Vagina (tissue), 2 donors: ENCODE measurements at places on chromosomes 11 and 22.

DNA sequence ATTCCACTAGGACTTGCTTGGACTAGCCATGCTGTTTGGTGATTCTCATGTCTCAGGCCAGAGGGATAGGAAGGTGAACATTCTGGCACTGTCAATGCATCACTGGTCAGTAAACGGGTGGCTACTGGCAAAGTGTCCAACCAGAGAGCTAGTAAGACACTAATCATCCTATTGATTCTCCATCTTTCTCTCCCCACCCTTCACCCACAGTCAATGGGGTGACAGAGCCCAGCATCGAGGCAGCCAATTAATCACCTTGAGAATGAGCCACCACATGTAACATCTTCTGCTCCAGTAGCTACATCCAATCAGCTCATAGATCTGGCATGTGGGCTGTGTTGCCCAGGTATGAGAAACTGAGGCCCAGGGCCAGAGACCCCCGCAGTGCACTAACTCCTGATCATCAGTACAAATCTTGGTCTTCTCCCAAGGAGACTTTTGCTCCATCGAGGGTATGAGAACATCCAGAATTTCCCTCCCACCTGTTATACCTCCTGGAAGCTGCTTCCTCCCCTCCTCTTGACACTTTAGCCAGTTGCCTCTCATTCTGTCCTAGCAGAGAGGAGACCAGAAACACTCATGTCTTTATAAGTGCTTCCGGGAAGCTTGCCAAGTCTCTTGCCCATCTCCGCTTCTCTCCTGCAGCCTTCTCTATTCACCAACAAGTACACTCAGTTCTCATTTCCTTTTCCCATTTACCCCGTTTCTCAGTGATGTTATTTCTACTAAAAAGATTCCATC lies 17.0 kb downstream of the HTR3A start:
- no peak for DNase-seq

DNA sequence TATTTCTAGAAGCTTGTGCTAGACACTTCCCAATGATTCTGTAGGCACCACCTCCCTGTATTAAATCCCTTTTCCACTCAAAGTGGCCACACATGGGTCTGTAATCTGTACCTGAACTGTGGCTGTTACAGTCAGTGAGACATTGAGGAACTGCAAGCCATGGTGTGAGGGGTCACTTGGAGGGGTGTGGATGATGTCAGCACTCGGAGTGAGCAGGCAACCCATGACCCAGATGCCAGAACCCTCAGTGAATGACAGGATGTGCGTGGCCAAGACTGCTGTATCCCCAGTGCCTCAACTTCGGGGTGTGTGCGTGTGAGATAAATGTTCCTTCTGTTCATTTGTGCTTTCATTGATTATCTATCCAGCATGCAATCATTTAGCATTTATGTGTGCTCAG lies 14.7 kb upstream of the SHANK3 start:
- no peak for DNase-seq

- peak; percentile 83 for DNase-seq
Measured at GRCh38 chr11:2265854-2266585, 4.4 kb downstream of the ASCL2 start.

DNA sequence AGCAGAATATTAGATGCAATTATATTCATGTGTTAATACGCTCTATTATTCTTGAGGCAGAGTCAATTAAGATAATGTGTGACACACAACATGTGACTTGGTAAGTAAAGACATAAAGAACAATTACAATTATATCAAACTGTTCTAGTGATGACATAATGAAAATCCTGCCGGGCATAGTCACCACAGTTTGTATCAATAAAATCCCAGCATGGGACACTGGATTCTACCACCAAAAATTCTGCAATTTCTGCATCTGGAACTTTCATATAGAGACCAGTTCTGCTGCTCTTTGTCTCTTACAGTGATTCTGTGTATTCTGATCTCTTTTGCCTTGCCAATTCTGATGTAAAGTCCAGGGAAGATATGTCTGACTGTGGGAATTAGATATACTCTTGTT lies 495.6 kb upstream of the LRRC4C start:
- DNase-seq = no peak

GRCh38 chr11:130151196-130151595 lies 8.4 kb upstream of the ST14 start:
- DNase-seq = no peak

DNA sequence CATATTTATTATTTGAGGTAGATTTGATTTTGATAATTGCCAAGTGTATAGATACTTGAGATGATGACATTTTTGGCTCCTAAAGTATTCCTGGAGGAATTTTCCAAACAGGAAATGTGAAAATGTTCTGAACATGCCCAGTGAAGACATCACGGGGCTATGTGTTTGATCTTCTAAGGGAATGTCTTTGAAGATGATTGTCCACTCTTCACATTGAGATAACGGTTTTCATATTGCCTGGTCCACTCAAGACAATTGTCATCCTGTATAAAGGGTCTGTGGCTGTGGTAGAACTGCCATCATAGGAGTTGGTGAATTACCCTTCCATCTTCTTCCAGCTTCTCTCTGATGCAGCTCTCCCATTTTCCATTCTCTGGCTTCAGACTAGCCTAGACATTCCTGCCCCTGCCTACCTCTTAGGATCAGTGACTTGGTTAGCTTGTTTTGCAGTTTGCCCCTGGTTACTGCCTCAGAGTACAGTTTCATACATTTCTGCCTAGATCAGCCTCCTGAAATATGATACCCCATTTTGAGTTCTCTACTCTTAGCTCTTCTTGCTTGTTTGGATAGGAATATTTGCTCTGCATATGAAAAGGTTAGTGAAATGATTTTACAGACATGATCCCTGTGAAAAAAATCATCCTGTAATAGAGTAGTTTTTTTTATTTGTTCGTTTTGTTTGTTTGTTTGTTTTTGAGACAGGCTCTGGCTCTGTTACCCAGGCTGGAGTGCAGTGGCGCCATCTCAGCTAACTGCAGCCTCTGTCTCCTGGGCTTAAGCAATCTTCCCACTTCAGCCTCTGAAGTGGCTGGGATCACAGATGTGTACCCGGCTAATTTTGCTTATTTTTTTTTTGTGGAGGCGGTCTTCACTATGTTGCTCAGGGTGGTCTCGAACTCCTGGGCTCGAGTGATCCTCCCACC lies 111.4 kb upstream of the SORL1-AS1 start:
- no peak for DNase-seq

GRCh38 chr11:71117311-71117710 lies 135.1 kb downstream of the SHANK2 start:
- no peak for DNase-seq

DNA sequence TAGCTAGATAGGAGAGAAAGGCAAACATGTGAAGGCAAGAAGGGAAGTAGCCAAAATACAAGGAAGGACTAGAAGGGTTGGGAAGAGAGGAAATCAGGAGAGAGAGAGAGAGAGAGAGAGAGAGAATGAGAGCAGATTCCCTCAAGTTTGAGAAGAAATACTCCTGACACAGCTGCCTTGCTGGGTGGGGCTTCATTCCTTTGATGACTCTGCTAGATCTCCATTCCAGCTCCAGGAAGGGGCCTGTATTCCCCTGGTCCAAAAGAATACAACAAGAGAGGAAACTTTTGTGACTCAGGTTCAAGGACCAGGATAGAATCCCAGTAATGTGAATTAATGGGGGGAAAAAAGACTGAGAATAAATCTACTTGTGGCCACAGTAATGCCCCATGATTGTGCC lies 62.9 kb upstream of the SPON1 start:
- no peak for DNase-seq

GRCh38 chr11:8756201-8756600 lies 73.6 kb downstream of the RPL27A start:
- no peak for DNase-seq

- DNase-seq = no peak
Measured at GRCh38 chr11:125902277-125902926, 604 bp downstream of the PUS3 start.

- DNase-seq = no peak
Measured at GRCh38 chr11:123351375-123351774, 78.7 kb upstream of the GRAMD1B start.

- DNase-seq = no peak
Measured at GRCh38 chr22:24407884-24408283, 19.5 kb upstream of the ADORA2A start.

DNA sequence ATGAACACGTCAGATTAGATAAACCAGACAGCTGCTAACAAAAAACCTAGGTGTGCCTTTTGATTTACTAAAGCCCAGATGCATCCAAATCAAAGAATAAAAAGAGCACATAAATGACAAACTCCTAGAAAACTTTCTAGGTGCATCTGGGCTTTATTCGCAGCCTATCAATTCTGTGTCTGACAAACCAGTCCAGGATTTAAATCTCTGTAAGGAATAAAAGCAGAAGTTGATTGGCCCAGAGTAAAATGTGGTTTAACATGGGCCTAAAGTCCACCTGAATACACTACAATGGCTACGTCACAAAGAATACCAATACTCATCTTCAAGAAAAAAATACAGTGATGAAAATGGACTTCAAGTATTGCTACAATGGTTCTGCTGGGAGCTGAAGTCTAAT lies 66.8 kb downstream of the SOX6 start:
- no peak for DNase-seq

- DNase-seq = no peak
Measured at GRCh38 chr22:27805841-27806240, 4.3 kb upstream of the MN1 start.

GRCh38 chr11:119335091-119335654 lies 846 bp downstream of the RNF26 start:
- no peak for DNase-seq

DNA sequence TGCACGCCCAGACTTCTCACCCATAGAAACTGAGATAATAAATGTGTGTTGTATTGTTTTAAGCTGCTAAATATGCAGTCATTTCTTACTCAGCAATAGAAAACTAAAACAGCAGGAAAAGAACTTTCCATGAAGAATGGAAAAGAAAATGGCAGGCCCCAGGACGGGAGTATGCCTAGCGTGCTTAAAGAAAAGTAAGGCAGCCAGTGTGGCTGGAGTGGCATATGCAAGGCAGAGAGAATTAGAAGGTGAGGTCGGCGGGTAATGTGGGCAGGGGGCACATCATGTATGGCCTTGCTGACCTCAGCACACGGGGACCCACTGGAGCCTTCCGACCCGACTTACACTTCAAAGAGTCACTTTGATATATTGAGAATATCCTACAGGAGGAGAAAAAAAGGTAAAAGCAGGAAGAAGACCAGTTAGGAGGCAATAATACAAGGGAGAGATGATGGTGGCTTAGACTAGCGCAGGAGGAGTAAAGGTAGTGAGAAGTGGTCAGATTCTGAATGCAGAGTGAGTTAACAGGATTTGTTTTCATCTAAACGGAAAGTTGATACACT lies 20.5 kb downstream of the TBRG1 start:
- DNase-seq = no peak

GRCh38 chr11:67278135-67278938 lies 10.8 kb upstream of the ANKRD13D start:
- no peak for DNase-seq

GRCh38 chr11:119756169-119756865 lies 27.3 kb upstream of the NECTIN1 start:
- DNase-seq = no peak

DNA sequence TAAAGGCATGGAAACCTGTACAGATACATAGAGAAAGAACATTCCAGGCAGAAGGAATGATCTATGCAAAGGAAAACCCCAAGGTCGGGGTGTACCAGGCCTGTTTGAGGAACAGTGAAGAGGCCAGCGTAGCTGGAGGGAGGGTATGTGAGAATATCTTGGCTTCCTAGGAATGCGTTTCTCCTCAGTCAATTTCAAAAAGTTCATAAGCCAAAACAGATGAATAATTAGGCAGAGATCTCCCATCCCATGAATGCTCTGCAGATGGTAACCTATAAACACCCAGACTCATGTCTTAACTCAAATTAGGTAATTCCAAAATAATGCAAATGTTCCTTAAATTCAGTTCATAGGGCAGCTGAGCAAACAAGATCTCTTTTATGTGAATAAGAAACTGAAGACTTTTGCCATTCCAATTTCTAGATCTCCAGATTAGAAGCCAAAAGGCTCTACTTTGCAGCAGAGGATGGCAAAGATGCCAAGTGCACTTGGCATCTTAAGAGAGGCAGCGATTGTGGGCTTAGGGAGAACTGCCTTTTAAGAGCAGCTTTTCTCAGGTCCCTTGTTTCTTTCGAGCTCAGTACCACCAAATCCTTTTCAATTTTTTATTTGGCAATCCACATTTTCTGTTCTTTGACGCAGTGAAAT lies 13.2 kb downstream of the FAM118B start:
- no peak for DNase-seq

DNA sequence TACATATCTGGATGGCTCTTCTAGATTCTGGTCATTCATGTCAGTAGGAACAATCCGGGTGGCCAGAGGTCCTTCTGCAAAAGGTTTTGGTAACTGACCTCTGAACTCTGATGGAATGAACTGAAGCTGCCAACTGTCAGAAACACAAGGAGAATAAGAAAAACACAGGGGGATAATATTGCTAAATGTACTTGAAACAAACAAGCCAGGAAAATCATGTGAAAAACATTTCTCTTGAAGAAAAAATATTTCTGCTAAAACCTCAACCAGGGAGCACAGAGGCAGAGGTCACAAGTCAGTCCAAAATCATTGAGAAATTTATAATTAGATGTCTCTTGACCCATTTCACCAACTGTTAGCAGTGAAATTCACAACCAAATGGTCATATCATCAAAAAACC lies 35.2 kb downstream of the ALG9 start:
- DNase-seq = no peak

DNA sequence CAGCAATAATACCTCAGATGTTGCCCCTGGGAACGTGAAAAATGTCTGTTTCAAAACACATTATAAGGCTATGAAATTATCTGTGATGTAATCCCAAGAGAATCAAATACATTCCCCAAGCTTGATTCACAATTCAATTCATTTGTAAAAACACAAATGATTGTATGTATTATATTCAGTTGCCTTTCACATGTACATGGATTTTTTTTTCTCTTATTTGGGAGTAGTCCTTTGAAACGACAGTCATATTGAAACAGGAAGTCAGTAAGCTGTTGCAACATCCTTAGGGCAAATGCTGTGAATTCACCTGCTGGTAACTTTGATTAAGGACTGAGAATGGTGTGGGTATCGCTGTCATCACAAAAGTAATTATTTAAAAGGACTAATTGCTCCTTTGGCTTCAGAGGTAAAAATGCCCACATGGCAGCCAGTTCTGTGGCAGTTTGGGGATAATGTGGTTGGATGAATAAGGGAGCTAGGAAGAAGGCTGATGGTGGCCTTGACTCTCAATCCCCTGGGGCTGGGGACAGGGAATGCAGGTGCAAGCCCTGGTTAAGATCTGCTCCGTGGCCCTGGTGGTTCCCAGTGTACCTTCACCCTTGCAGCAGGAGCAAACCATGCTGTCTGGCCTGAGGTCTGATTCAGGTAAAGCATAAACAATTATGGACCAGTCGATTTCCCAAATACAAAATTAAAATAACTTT lies 13.2 kb downstream of the EHF start:
- DNase-seq = no peak

DNA sequence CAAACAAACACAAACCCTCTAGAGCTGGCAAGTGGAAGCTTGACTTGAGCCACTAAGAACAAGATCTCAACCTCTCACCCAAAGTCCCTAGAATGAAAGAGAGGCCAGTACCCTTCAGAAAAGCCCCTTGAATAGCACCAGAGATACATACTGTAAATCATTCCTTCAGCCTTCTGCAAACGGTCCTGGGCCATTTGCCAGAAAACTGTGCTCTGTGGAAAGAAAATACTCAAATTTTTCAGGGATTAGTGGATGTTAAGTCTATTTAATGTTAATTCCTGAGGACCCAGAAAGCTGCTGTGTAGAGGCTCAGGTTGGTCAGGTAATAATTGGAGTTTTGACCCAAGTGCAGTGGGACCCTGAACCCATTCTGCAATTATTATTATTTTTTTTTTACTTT lies 16.9 kb downstream of the SERPINH1 start:
- DNase-seq = no peak

GRCh38 chr11:78424334-78425270 lies 7.0 kb upstream of the GAB2 start:
- no peak for DNase-seq

- no peak for DNase-seq
Measured at GRCh38 chr22:43722444-43722843, 89.7 kb downstream of the EFCAB6 start.
